Stimulated activated CD4-positive, alpha-beta T cell treated with anti-CD3 and anti-CD28 coated beads, TNF-alpha, amount 100 ng/mL, for 1 hour (primary cell): ENCODE measurements at places on chromosomes 3 and 15.

DNA sequence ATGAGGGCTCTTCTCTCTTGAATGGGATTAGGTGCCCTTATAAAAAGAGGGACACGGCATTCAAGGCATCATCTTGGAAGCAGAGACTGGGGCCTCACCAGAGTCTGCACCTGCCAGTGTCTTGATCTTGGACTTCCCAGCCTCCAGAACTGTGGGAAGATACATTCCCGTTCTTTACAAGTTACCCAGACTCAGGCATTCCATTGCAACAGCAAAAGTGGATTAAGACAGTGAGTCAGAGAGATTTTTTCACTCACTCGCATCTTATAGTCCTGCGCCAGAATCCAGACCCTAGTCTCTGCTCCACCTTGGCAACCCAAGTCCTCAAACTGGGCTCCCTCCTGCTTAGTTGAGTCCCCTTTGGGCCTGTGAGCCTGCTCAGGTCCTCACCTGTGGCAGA is 2.7 kb downstream of the LCTL start:
- DNase-seq = no peak

DNA sequence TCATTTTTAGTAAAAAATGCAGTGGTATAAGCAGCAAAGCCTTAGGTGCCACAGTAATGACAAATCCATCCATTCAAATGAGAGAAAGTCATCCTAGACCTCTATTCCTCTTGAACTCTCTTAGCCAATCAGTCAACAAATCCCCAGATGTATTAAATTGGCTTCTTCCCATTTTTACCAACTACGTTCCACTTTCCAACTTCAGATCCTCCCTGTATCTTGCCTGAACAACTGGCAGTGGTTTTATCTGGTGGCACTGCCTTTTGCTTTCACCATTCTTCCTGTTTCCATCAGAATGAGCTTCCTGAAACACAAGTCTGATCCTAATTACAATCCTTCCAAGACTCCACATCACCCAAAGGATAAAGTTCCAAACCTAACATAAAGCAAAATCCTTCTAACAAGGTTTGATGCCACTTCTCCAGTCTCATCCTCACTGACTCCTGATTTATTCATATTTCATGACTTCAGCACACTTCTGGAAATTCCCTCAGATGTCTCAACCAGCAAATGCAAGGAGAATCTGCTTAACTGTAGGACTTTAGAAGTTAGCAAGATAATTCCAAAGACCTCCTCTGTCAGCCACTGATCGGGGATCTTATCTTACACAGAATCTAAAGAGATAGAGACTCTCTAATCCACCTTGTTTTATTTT is 69.8 kb upstream of the SLC4A7 start:
- DNase-seq = no peak

- no peak for DNase-seq
These were observed 296.6 kb upstream of the MME start for GRCh38 chr3:154783521-154783931.

- no peak for DNase-seq
These were observed 225.6 kb upstream of the ROPN1 start for GRCh38 chr3:124217542-124217941.

GRCh38 chr15:65517866-65518207 is 348 bp upstream of the DPP8 start:
- no peak for DNase-seq

- DNase-seq = no peak
These were observed 932.8 kb downstream of the IGSF11 start for GRCh38 chr3:118101891-118102290.
